Small intestine (tissue), 16 donors: ENCODE measurements at places on chromosomes 1 and 21. TPM values are rescaled to one million over a fixed set of nuclear protein-coding genes. Genes with fewer than 3 reads are reported as not detected.

COP1 gene
- polyA plus RNA-seq = 68.4 TPM

DNA sequence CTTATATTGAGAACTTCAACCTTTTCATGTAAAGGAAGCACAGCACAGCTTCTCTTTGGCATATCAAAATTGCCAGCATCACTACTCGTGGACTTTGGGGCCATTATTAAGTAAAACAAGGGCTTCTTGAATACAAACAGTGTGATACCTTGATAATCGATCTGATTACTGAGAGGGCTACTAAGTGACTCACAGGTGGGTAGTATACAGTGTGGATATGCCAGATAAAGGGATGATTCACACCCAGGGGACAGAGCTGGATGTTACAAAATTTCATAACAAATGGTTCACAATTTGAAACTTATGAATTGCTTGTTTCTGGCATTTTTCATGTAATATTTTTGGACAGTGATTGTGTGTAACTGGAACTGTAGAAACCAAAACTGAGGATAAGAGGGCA is 15.4 kb downstream of the HDAC1 start:
- H3K27me3 ChIP-seq = no peaks in the 10 kb centered on the region
- no peak for DNase-seq
- H3K27ac ChIP-seq = no peak overlapping the region

GRCh38 chr21:30829659-30830058 is at the start of gene KRTAP7-1:
Gene KRTAP7-1 (minus strand): TSS chr21:30829759. CDS start chr21:30829698, 61 bp downstream.
- no peaks in the 10 kb centered on the region for H3K36me3 ChIP-seq
- no peaks in the 10 kb centered on the region for H3K27me3 ChIP-seq
- H3K27ac ChIP-seq = no peak within 1 kb of the TSS
- DNase-seq = no peak
- no peak within 1 kb of the TSS for H3K4me3 ChIP-seq
- H3K4me1 ChIP-seq = no peaks in the 10 kb centered on the region

- H3K4me3 ChIP-seq = no peak overlapping the region
- no peak for DNase-seq
- H3K27ac ChIP-seq = no peak overlapping the region
- H3K27me3 ChIP-seq = no peaks in the 10 kb centered on the region
- no peaks in the 10 kb centered on the region for H3K4me1 ChIP-seq
- H3K36me3 ChIP-seq = no peaks in the 10 kb centered on the region
Measured at GRCh38 chr1:204130981-204131892, 20.6 kb downstream of the ETNK2 start.

- H3K4me3 ChIP-seq = no peak overlapping the region
- no peaks in the 10 kb centered on the region for H3K4me1 ChIP-seq
- H3K36me3 ChIP-seq = peaks cover 30% of the 10 kb centered on the region
- no peak for DNase-seq
- H3K27me3 ChIP-seq = no peaks in the 10 kb centered on the region
- no peak overlapping the region for H3K27ac ChIP-seq
Measured at GRCh38 chr1:230680300-230681025, 33.5 kb downstream of the AGT start.

DNA sequence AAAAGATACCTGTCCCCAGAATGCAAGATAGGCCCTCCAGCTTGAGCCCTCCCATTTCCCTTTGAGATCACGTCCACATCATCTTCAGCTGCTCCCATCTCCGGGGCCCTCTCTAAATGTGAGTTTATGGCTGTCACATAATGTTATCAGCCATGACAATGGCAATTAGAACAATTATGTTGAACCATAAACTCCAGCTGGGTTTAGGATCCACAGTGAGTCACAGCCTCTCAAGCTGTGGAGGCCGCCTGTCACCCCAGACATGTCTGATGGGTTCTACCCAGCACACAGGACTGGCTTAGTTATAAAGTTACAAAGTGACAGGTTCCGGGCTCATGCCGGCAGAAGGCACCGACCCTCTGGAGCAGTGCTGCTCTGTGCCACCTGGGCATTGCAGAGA is 597.3 kb downstream of the PTPRU start:
- DNase-seq = peak; percentile 17
- no peaks in the 10 kb centered on the region for H3K4me1 ChIP-seq
- no peaks in the 10 kb centered on the region for H3K36me3 ChIP-seq
- no peak overlapping the region for H3K4me3 ChIP-seq
- no peak overlapping the region for H3K27ac ChIP-seq

GRCh38 chr1:66633159-66633558 is 99.2 kb downstream of the SGIP1 start:
- H3K27me3 ChIP-seq = no peaks in the 10 kb centered on the region
- no peaks in the 10 kb centered on the region for H3K4me1 ChIP-seq
- no peaks in the 10 kb centered on the region for H3K36me3 ChIP-seq
- H3K4me3 ChIP-seq = no peak overlapping the region
- no peak overlapping the region for H3K27ac ChIP-seq

DNA sequence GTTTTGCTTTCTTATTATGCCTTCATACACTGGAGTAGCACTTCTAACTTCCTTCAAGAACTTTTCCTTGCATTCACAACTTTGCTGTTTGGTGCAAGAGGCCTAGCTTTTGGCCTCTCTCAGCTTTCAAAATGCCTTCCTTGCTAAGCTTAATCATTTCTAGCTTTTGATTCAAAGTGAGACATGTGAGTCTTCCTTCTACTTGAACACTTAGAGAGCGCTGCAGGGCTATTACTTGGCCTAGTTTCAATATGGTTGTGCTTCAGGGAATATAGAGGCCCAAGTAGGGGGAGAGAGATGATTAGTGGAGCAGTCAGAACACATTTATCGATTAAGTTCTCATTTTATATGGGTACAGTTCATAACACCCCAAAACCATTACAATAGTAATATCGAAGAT is 12.4 kb downstream of the ANGEL2 start:
- no peak overlapping the region for H3K4me3 ChIP-seq
- no peaks in the 10 kb centered on the region for H3K4me1 ChIP-seq
- H3K27me3 ChIP-seq = no peaks in the 10 kb centered on the region

GSTM1 gene
- 0.97 TPM for polyA plus RNA-seq

PLPPR4 gene
- polyA plus RNA-seq = 0.41 TPM

GRCh38 chr1:38962560-38962959 is 20.9 kb upstream of the RHBDL2 start:
- H3K27me3 ChIP-seq = no peaks in the 10 kb centered on the region
- no peak overlapping the region for H3K4me3 ChIP-seq
- H3K4me1 ChIP-seq = no peaks in the 10 kb centered on the region
- DNase-seq = no peak
- no peaks in the 10 kb centered on the region for H3K36me3 ChIP-seq

DNA sequence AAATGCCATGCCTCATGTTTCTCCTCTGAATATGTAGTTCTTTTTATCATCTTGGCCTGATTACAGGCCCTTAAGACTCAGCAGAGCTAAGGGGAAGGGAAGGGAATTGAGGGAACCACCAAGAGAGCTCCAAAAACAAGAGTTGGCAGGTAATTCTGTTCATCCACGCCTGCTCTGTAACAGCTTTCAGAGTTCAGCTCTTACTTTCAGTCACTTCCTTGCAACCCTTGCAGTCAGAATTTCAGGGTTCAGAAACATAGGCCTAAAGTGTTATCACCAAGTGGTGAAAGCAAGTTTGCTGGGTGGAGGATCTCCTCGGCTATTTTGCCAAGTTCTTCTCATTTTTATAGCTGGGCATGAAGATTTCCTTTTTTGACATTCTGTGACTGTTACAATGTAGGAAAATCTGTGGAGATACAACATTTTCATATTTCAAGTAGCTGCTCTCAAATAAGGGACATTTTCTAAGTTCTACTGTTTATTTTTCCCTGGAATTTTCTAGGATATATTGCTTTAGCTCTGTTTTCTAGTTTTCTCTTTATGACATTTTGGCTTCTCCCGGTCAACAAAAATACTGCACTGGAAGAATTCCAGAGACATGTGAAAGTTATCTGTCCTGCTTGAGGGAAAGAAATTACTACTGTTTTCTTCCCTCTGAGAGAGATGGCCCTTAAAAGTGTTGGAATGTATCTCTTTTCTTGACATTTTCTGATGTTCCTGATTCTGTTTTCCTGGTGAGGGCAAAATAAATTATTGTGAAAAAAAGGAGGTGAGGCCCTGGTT is 251.8 kb upstream of the ST6GALNAC5 start:
- H3K27ac ChIP-seq = no peak overlapping the region
- H3K4me3 ChIP-seq = no peak overlapping the region
- H3K4me1 ChIP-seq = no peaks in the 10 kb centered on the region
- H3K27me3 ChIP-seq = no peaks in the 10 kb centered on the region
- H3K36me3 ChIP-seq = no peaks in the 10 kb centered on the region

DNA sequence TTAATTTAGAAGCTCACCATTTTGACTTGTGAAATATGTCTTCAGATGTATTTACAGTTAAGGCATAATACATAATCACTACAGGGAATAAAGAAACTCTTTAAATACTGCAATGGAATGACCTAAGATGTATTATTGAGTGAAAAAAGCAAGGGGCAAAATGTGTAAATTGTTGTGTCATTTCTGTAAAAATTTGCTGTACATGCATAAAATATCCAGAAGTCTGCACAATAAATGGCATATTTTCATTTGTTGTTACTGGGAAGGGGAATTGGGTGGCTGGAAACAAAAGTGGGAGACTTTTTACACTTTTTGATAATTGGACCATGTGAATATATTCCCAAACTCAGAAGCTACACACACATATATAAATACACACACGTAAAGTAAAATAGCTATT is 17.1 kb downstream of the LRIG2 start:
- H3K36me3 ChIP-seq = peaks cover 14% of the 10 kb centered on the region
- no peaks in the 10 kb centered on the region for H3K27me3 ChIP-seq
- H3K27ac ChIP-seq = no peak overlapping the region
- no peak for DNase-seq
- no peaks in the 10 kb centered on the region for H3K4me1 ChIP-seq

GPR3 gene
- not detected for polyA plus RNA-seq

GRCh38 chr1:203656796-203657747 is 30.4 kb downstream of the ATP2B4 start:
- H3K4me3 ChIP-seq = no peak overlapping the region
- no peaks in the 10 kb centered on the region for H3K27me3 ChIP-seq
- H3K27ac ChIP-seq = no peak overlapping the region
- no peaks in the 10 kb centered on the region for H3K36me3 ChIP-seq

S100A6 gene
- polyA plus RNA-seq = 2,330 TPM

DNA sequence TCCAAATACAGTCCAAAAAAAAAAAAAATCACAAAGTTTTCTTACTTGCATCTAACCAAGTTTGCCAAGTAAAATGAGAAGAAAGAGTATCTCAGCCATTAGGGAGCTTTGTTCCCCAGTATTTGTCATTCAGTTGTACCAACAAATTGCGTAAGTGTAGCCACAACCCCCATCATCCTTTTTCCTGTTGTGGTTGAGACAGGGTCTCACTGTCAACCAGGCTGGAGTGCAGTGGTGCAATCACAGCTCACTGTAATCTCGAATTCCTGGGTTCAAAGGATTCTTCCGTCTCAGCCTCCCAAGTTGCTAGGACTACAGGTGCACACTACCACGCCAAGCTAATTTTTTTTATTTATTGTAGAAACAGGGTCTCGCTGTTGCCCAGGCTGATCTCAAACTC is 9.5 kb downstream of the STX6 start:
- H3K36me3 ChIP-seq = no peaks in the 10 kb centered on the region
- no peak for DNase-seq
- H3K27me3 ChIP-seq = no peaks in the 10 kb centered on the region
- H3K27ac ChIP-seq = no peak overlapping the region

VHLL gene
- not detected for polyA plus RNA-seq

NR1I3 gene
- 13.3 TPM for polyA plus RNA-seq

DNA sequence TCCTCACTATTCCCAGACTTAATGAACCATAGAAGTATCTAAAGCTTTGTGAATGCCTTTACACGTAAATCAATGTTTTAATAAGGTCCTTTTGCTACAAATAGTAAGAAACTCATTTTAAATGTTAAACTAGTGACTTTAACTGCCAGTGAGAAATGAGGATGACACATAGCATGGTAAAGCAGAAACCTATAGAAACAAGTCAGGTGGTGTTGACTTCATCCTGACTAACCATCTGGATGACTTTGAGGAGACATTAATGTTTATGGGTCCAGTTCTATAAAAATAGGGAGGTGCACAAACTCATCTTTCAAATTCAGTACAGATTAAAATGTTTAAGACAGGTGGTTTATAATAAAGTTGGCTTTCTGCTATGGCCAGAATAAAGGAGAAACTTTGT is 85.4 kb downstream of the COLGALT2 start:
- H3K4me1 ChIP-seq = no peaks in the 10 kb centered on the region
- no peaks in the 10 kb centered on the region for H3K36me3 ChIP-seq

GRCh38 chr1:167088746-167089417 is 1.3 kb downstream of the GPA33 start:
- H3K27me3 ChIP-seq = no peaks in the 10 kb centered on the region
- H3K4me1 ChIP-seq = no peaks in the 10 kb centered on the region
- no peak overlapping the region for H3K4me3 ChIP-seq
- peak overlapping the region; percentile 98 for H3K27ac ChIP-seq

DNA sequence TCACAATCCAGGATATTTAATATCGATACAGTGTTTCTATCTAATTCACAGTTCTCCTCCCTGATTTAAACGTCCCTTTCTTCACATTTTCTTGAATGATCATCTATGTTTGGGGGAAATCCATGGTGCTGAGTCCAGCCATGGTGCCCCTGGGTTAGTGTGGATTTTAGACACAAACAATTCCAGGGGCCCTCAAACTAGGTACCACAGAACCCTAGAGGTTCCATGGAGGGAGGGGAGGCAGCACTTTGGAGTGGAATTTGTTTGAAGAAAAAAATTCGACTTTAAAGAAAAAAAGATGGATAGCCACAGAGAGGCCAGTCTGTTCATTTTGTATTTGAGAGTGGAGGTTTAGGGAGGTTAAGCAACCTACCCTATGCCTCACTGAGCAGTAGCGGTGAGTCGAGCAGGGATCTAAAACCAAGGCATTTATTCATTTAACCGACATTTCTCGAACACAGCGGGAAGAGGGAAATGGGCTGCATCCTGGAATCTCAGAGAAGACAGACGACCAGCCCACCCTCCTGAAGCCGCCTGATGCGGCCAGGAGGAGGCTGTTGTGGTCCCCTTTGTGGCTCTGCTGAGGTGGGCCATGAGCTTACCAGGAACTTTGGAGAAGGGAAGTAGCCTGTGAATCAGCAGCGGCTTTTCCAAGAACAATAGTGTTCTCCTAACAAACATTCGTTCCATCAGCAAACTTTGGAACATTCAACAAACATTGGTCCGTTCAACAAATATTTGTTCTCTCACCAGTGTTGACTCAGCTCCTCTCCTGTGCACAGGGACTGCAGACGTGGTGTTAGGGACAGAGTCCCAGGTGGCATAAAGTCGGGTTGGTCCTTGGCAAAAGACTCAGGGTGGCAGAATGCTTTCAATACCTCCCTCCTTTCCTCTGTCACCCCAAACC is 103.5 kb upstream of the ZBTB40 start:
- no peaks in the 10 kb centered on the region for H3K4me1 ChIP-seq
- H3K4me3 ChIP-seq = no peak overlapping the region
- no peak overlapping the region for H3K27ac ChIP-seq
- H3K36me3 ChIP-seq = no peaks in the 10 kb centered on the region
- DNase-seq = peak; percentile 12
- H3K27me3 ChIP-seq = peaks cover 14% of the 10 kb centered on the region

RAB3B gene
- 0.27 TPM for polyA plus RNA-seq

GRCh38 chr21:25733859-25734653 is 648 bp downstream of the ATP5PF start:
- no peaks in the 10 kb centered on the region for H3K27me3 ChIP-seq
- H3K36me3 ChIP-seq = peaks cover 18% of the 10 kb centered on the region
- H3K4me1 ChIP-seq = peaks cover 8% of the 10 kb centered on the region
- H3K27ac ChIP-seq = peak overlapping the region; percentile 99

- H3K36me3 ChIP-seq = no peaks in the 10 kb centered on the region
- no peak overlapping the region for H3K27ac ChIP-seq
- peaks cover 2% of the 10 kb centered on the region for H3K27me3 ChIP-seq
- DNase-seq = no peak
- H3K4me3 ChIP-seq = no peak overlapping the region
- H3K4me1 ChIP-seq = no peaks in the 10 kb centered on the region
Measured at GRCh38 chr1:34655875-34656240, 99.0 kb upstream of the GJB5 start.
